ENCODE measurements at places on chromosomes 12 and 14.
A peak's percentile ranks its signal among the peaks of the same experiment; 100 is the strongest.

GRCh38 chr12:51345681-51346080 lies 798 bp downstream of the CELA1 start:
- no peak for DNase-seq

DNA sequence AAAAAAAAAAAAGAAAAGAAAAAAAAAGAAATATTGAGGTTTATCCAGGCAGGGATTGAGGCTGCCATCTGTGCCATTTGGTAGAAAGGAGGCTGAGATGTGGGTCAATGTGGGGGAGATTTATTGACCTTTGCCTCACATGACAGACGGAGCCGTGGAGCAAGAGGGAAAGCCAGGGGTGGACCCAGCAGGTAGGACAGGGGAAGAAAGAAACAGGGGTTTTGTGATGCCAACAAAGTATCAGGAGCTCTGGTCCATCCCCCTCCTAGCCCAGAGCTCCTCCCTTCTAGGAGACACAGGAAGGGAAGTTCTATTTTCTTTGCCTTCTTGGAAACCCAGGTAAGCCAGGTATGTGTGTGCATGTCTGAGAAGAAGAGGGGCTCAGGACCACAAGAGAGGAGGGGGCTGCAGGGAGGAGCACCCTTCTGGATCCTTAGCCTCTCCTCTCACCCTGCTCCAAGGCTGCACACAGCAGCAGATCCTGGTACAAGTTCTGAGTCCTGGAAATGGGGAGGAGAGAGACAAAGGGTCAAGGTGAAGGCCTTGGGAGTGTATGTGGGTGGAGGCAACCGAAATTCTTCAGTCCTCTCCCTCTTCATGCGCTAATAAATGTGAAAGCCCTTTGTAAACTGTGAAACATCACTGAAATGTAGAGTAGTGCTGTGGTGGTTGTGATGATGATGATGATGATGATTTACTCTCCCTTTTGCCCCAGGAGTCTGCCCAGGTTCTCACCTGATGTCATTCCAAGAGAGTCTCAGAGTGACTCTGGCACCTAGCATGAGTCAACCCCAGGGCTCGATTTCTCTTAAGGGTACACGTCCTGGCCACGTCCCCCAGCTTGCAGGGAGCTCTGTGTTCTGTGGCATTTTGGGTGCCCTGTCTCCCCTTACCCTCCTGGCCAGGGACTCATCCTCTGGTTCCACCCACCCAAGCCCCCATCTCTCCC lies 26.3 kb downstream of the ZFP36L1 start:
- DNase-seq: no peak

DNA sequence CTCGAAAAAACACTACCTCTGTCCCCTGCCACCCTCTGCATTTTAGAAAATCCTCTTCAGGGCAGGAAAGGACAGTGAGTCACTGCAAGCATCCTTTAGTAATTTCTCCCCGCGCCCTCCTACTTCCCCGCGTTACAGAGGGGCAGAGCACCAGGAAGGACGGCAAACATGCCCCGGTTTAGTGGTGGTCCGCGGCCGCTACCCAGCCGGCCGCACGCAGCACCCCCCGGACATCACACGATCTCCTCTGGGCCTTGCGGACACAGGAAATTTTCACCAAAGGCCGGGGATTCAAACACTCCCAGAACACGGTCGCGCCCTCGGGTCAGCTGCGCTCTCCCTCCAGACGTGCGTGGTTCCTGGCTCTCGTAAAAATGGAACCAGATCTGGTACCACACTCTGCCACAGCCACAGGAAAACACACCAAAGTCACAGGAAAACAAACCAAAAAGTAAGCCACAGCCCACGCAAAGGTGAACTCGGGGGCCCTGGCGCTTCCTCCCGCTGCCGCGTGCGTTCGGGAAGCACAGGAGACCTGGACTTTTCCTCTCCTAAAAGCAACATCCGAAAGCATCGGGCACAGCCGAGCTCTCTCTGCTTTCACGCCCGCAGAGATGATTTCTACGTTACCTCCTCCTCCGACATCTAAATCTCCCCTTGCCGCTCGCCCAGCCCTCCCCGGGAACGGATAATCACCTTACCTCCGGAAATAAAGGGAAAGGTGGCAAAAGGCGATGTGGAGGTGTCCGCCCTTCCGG lies 839 bp downstream of the SLC38A1 start:
- peak; percentile 62 for DNase-seq

DNA sequence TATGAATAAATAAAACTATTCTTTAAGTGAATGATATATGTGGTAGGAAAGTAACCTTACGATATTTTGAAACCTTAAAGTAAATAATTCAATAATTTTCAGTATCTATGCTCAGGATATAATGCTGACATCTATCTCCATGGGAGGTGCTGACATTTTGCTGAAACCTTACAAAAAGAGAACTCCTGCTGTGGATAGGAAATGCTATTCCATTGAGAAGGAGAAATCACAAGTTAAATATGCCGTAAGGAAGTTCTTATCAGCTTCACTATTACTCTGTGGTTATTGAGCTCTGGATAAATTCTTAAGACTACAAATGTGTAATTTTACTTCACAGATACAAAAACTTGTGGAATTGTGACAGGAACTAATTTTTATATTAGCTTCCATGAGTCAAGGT lies 722.1 kb downstream of the TMTC2 start:
- no peak for DNase-seq

GRCh38 chr12:89470741-89471509 lies 53.7 kb downstream of the GALNT4 start:
- peak; percentile 36 for DNase-seq

GRCh38 chr12:4825011-4825858 lies 84.5 kb upstream of the KCNA1 start:
- no peak for DNase-seq

- no peak for DNase-seq
Measured at GRCh38 chr14:75422169-75422568, 5.7 kb upstream of the JDP2 start.

GRCh38 chr12:45713078-45713477 lies 16.4 kb upstream of the ARID2 start:
- DNase-seq: no peak

GRCh38 chr14:68266998-68267397 lies 447.4 kb downstream of the RAD51B start:
- no peak for DNase-seq

DNA sequence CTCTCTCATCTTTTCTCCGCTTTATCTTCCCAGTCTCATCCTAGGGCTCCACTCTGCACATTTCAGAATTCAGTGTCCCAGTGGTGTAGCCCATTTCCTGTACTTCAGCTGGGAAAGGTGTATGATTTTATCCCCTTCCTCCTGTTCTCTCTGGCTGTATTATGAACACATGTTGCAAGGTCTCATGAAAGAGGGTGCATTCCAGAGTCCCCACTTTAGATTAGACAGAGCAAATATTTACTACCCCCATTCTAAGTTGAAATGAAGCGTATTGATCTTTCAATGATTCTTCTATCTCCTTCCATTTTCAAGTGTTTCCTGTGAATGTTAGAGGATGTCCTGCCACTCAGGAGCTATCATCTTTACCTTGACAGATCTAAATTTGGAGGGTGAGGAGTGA lies 123.2 kb downstream of the WIF1 start:
- DNase-seq: no peak

All from activated CD4-positive, alpha-beta T cell treated with anti-CD3 and anti-CD28 coated beads, Interleukin-2, amount 10 ng/mL, durations not matched to agents 7 days and 5 days (primary cell).